ENCODE measurements at places on chromosomes 1 and 21.

DNA sequence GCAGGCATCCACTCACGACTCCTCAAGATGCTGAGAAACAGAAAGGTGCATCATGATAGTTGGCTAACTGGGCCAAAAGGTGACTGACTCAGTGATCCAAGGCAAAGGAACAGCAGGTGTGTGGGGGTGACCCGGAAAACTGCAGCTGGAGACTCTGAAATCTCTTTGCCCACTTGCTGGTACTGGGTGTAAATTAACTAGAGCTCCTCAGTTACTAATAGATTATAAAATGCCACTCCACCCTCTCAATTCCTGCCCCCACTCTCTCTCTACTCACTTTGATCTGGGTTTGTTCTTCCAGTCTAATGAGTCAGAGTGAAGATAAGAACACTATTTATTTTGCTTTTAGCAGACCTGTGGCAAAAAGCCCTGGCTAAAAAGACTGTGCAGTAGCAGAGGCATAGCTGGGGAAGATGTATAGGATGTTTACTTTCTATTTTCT, 7.2 kb upstream of the PIGC start:
- no peak for DNase-seq

DNA sequence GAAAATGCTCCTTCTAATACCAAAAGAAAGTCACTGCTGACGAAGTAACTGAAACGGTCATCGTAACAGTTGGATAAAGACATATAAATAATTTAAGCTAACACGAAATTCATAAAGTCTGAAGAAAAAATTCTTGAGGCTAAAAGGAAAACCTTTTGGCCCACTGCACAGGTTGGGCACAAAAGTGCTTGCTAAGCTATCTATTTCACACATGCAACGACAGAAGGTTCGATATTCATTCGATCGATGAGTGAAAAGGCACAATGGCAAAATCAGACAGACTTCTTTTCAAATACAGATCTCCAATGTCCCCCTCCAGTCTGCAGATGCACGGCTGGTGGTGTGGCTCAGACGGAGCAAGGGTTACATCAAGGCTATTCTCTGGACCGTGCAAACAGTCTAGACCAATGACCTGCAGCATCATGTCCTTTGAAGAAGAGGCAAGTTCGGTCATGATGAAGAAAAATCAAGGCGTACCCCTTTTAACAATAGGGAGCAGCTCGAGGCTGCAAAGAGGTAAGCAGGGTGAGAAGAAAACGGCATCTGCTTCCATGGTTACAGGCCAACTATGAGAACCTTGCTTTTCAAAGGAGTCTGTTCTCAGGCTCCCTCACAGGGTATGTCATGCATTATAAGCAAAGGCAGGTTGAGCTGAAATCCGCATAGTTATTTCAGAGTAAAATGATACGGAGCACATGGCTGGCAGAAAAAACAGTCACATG, 579.6 kb downstream of the USP25 start:
- DNase-seq = no peak

DNA sequence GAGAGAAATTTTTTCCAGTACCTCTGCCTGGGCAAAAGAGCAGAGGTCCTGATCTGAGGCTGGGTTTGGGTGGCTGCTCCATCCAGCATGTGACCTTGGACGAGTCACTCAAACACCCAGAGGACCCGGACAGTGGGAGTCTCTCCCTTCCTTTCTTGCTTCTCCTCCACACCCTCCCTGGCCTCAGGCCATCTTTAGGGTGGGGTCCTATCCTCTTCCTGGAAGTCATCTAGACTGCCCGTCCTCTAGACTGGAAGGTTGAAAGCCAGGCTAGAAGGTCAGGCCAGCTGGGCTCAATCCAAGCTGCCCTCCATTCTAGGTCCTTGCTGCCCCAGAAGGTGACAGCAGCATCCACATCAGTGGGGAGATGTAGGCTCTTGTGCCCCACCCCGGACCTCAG, 599.5 kb downstream of the MATN1 start:
- DNase-seq = no peak

- DNase-seq = no peak
Observed at GRCh38 chr1:213905344-213905743, 82.4 kb upstream of the PROX1 start.

DNA sequence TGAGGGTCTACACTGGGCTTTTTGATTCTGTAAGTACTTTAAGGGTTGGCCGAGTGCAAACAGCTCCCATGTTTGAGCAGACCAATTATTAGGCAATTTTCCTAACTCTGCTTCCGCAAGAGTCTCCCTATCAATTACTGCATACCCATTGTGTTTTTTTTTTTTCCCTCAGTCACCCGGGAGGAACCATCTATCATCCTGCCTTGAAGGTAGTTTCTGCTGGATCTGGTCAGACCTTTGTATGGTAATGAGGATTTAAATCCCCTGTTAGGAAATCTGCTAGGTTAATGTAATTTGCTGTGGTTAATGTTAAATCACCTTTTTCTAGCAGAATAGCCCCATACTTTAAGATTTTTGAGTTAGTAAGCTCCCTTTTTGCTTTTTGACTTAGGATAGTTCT, 40.8 kb upstream of the WARS2 start:
- DNase-seq = no peak

GRCh38 chr1:180603850-180604226, 28.0 kb upstream of the XPR1 start:
- DNase-seq = no peak

DNA sequence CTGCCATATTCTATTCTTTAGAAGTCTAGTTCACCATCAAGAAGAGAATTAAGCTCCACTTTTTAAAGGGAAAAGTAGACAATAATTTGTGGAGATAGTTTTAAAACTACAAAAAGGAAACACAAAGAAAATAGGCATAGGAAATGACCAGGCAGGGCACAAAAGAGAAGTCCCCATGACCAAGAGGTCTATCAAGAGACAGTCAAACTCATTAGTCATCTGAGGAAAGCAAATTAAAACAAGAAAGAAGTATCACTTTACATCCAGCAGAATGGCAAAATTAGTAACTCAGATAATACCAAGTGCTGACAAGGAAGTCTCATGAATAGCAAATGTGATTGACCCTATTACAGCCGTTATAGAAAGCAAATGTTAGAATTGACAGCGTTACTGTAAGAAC, 243.7 kb upstream of the SNX7 start:
- DNase-seq = no peak

- peak; percentile 67 for DNase-seq
Observed at GRCh38 chr1:41504114-41505035, 19.9 kb upstream of the EDN2 start.

DNA sequence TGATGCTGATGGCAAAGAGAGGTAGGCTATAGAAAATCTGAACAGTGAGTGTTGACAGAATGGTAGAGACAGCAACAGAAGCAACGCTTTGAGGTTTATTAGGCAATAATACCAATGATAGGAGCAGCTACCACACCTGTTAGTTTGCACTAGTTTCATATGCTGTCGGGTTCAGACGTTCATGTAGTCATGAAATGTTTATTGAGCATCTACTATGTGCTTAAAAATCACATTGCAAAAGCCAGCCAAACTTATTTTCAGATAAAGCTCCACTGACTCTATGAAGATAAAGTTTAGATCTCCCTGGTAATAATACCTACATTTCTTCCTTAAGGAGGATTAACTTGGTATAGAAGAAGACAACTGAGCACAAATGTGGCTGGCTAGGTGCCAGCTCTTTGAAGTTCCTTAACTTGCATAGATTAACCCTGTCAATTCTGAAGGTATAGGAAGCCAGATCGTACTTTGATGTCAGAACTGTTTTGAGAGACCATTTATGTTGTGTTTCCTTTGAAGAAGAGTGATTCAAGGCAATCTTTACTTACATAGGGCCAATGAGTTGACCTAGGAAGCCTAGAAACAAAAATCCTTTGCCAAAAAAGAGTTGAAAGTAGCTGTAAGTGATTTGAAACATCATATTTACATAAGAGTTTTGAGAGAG, 71.5 kb downstream of the DISP1 start:
- no peak for DNase-seq

- DNase-seq = peak; percentile 38
Observed at GRCh38 chr1:12594966-12595756, 22.8 kb downstream of the DHRS3 start.

- DNase-seq = no peak
Observed at GRCh38 chr1:200706111-200706814, 32.4 kb upstream of the CAMSAP2 start.

GRCh38 chr1:112712701-112713128, 2.4 kb downstream of the PPM1J start:
- DNase-seq = no peak

- no peak for DNase-seq
Observed at GRCh38 chr1:113802367-113803007, 9.8 kb downstream of the RSBN1 start.

- no peak for DNase-seq
Observed at GRCh38 chr1:183319051-183319450, 99.1 kb downstream of the NMNAT2 start.

- no peak for DNase-seq
Observed at GRCh38 chr1:93573940-93574469, 107.6 kb downstream of the BCAR3 start.

DNA sequence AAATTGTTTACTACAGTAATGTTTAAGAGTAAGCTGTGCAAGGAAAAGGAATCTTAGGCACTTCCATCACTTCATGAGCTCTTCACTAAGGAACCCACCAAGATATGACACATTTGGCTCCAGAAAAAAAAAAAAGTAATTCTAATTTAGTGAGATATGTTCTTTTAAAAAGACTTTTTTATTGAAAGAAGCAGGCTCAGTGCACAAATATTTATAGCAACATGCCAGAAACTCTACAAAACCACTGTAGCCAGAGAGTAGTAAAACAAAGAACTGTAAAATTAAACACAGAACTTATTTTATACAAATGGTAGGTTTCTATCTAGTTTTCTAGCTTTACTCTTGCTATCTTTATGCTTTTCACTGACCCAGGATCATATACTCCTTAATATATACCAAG, 434.6 kb upstream of the ADGRL2 start:
- DNase-seq = no peak

All from DMS79 treated with DMSO at 0.1 percent for 48 hours (cell line).